ENCODE measurements at places on chromosomes 6 and 20.
A peak's percentile ranks its signal among the peaks of the same experiment; 100 is the strongest.

GRCh38 chr6:104625536-104625935 is 234.2 kb downstream of the HACE1 start:
- no peak for DNase-seq

DNA sequence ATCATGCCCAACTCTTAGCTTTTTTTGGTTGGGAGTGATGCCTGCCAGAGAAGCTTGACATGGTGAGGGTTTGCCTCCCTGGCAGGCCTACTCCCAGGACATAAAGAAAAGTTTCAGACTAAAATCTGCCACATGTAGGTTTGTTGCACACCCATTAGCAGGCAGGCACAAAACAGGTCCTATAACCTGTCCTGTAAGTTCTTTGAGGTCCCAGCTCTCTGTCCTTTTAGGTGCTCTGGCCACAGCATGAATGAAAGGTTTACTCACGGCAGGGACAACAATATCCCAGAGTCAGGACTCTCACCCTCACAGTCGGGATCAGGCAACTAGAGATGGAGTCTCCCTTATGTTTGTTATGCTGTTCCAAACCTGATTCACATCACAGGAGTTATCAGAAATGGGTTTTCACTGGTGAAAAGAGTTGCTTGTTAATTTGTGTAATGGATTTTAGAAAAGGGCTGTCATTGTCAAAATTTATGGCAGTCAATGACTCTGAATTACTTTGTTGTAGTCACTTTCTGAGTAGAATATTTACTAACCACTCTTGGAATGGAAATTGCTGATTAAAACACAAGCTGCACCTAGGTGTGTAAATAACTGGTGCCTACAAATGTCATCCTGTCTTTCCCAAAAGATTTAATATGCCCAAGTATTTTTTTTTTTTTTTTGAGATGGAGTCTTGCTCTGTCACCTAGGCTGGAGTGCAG is 5.8 kb upstream of the SRPK1 start:
- no peak for DNase-seq

DNA sequence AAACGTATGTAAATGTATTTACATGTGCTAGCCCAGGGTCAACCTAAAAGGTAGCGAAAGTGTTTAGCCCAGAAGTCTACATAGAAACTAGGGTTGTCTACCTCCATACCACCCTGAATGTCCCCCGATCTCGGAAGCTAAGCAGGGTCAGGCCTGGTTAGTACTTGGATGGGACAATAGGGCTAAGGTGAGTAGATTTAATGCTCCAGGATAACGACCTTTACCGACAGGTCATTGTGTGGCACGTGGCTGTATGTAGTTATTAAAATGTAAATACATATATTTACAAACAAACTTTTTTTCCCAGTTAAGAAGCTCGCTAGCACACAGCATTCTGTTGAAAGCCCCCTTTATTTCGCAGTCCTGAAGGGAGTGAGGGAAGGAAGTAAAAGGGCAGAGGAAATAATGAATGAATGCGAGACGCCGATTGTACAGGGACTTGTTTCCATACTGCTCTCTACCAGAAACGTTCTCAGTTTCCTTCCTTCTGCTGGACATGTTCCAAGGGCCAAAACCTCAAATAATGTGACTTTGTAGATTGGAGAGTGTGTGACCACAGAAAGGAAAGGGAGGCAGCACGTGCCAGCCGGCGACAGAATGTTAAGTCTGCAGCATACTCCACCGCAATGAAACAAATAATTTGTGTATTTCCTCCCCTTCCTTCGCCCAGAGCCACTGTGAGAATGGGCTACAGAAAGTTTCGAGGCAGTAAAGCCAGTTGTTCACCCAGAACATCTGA is 612 bp downstream of the ADAT2 start:
- peak; percentile 25 for DNase-seq

GRCh38 chr6:166057431-166057830 is 110.2 kb downstream of the TBXT start:
- DNase-seq: no peak

GRCh38 chr20:4896119-4896702 is 105.1 kb downstream of the SLC23A2 start:
- DNase-seq: no peak

- no peak for DNase-seq
Measured at GRCh38 chr20:4691753-4692152, 30.0 kb upstream of the PRND start.

DNA sequence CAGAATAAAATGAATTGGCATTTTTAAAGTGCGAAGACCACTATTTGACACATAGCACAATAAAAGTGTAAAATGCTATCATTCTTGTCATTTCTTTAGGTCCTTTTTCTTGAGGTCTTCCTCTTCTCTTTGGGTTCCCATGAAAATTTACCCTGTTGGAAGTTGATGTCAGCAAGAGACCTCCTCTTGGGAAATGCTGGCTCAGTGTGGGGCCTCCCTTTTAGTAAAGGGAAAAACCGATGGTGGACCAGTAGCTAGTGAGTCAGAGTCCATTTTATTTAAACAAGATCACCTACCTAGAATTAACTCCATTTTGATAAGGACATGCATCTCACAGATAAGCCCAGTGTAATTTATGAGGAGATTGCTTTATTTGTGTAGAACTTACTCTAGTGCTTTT is 37.7 kb upstream of the HLA-C start:
- no peak for DNase-seq

GRCh38 chr6:139990856-139991465 is 616.5 kb upstream of the CITED2 start:
- no peak for DNase-seq

DNA sequence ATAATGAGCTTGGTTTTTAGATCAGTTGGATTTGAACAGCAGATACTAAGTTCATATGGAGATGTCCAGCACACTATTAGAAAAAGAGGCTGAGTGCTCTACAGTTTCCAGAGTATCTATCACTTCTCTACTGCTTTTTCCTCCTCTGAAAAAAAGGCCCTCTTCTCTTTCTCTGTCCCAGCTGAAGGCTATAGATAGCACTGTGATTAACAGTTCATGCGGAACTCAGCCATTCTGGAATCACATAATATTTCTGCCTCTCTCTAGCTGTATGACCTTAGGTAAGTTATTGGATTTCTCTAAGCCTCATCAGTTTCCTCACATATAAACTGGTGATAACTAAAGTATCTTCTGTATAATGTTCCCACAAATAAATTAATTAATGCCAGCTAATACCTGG is 184.1 kb downstream of the UBE3D start:
- DNase-seq: no peak

- DNase-seq: no peak
Measured at GRCh38 chr6:122569230-122569771, 40.9 kb upstream of the PKIB start.

Data from thymus (tissue), 14 donors.